ENCODE measurements at places on chromosomes 2 and 18. TPM values are rescaled to one million over a fixed set of nuclear protein-coding genes. Genes with fewer than 3 reads are reported as not detected.

TMEM17 gene
- total RNA-seq = 3.3 TPM

- no peak overlapping the region for H3K4me3 ChIP-seq
- no peak overlapping the region for H3K27ac ChIP-seq
- H3K36me3 ChIP-seq = no peaks in the 10 kb centered on the region
- H3K4me1 ChIP-seq = no peaks in the 10 kb centered on the region
- no peaks in the 10 kb centered on the region for H3K27me3 ChIP-seq
Observed at GRCh38 chr2:66805016-66805865, 370.3 kb downstream of the MEIS1 start.

SCG2 gene
- total RNA-seq = not detected

DNA sequence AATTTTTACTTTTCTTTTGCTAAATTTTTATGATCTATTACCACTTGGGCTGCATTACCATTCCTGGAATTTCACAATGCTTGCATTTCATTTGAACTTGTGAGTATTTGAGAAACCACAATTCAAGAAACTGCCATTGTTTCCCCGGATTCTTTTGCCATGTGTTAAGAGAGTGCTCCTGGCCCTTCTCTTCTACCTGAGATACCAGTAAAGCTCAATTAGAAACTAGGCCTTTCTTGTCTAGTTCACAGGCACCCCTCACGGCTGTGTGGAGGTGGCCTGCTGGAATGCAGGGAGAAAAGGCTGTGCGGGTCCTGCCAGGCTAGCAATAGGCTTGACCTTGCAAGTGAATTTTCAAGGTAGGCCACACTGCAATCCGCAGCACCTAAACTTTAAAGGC, 40.8 kb downstream of the ZEB2 start:
- no peak overlapping the region for H3K4me3 ChIP-seq
- no peaks in the 10 kb centered on the region for H3K36me3 ChIP-seq
- no peak for DNase-seq
- peak overlapping the region; percentile 73 for H3K27ac ChIP-seq
- H3K27me3 ChIP-seq = no peaks in the 10 kb centered on the region

- H3K27ac ChIP-seq = no peak overlapping the region
- no peak overlapping the region for H3K4me3 ChIP-seq
- H3K4me1 ChIP-seq = no peaks in the 10 kb centered on the region
- peaks cover 13% of the 10 kb centered on the region for H3K36me3 ChIP-seq
Observed at GRCh38 chr2:207727261-207727660, 15.8 kb downstream of the CCNYL1 start.

DNA sequence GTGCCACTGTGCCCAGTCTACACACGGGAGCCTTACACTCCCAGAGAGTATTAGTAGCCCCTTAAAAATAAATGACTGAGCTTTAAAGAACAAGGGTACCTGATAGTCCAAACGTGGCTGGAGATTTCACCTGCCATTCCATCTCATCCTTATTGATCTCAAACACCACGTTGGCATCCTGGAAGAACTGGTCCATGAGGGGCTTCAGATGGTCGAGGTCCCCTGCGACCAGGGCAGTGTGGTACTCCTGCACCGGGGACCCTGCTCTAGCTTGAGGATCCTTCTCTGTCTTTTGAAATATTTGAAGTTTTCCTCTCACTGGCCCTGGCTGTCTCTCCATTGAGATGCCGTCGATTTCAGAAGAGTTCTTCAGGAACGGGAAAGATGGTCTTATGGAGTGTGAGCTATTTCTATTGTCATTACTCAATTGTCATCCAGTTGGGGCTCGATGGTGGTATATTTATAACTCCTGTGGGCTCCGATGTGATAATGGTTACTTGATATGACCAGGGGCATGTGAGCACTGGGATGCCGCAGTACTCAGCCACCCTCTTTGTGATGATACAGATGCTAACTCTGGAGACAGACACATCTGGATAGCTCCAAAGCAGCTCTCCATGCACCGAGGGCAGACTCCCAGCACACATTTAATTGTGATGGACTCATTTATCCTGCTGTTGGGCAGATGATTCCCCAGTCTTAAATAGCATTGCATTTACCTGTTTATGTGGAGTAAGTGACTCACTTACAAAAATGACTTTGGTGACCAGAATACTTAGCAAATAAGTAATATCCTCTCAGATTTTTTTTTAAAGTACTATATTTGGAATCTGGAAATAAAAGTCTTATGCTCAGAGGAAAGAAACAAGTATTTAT, 22.8 kb downstream of the ASB18 start:
- no peak overlapping the region for H3K4me3 ChIP-seq
- H3K36me3 ChIP-seq = no peaks in the 10 kb centered on the region
- no peak overlapping the region for H3K27ac ChIP-seq
- no peaks in the 10 kb centered on the region for H3K4me1 ChIP-seq
- no peaks in the 10 kb centered on the region for H3K27me3 ChIP-seq
